ENCODE measurements at places on chromosomes 5 and 9. TPM values are rescaled to one million over a fixed set of nuclear protein-coding genes. Genes with fewer than 3 reads are reported as not detected.
A peak's percentile ranks its signal among the peaks of the same experiment; 100 is the strongest.

GRCh38 chr5:68161156-68161555, 54.4 kb upstream of the PIK3R1 start:
- DNase-seq: no peak

- DNase-seq: peak; percentile 10
Observed at GRCh38 chr5:34022121-34022705, 14.4 kb upstream of the AMACR start.

- DNase-seq: peak; percentile 87
Observed at GRCh38 chr9:69857131-69857530, 36.5 kb downstream of the CFAP95 start.

DNA sequence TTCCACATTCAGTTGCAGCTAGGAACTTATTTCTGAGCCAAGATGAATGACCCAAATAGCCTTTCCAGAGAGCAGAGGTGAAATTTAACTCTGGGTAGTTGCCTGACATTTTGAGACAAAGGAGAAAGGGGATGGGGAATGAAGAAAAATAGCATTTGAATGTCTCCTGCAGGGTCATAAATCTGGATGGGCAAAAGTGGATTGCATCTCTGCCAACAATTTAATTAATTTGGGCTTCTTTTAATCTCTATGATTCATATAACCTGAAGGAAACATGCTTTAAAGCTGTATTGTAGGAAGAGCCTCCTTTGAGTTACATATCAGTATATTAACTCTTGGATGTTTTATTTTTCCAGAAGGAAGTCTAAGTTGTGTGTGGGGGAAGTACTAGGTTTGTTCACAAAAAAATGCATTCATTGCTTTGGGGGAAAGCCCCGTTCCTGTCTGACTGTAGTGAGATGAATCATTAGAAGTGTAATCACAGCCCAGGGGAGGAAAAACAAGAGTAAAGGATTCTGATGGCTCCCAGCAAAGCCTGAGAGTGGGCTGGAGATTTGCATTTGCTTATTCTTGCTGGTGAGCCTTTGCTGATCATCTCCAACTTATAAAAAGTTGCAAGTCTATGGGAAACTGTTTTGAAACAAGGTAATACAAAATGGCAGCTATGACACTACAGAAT, 133.0 kb upstream of the IQGAP2 start:
- DNase-seq: peak; percentile 76

DNA sequence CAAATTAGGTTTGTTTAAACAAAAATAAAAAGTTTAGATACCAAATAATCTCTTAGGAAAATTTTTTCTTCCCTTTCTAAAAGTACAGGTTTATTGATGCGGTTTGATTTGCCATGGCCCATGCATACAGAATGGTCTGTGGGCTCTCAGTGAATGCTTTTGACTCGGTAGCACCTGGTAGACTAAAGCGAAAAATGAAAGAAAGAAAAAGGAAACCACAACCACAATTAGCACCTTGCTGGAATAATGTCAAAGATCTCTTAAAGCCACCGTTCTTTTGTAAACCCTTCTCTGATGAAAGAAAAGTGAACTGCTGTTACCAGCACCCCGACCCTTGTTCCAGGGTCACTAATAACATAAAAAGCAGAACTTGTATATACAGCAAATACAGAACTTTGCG, 157.9 kb downstream of the NFIB start:
- DNase-seq: no peak

GRCh38 chr9:29297592-29297991, 1724.3 kb upstream of the C9orf72 start:
- DNase-seq: no peak

DNA sequence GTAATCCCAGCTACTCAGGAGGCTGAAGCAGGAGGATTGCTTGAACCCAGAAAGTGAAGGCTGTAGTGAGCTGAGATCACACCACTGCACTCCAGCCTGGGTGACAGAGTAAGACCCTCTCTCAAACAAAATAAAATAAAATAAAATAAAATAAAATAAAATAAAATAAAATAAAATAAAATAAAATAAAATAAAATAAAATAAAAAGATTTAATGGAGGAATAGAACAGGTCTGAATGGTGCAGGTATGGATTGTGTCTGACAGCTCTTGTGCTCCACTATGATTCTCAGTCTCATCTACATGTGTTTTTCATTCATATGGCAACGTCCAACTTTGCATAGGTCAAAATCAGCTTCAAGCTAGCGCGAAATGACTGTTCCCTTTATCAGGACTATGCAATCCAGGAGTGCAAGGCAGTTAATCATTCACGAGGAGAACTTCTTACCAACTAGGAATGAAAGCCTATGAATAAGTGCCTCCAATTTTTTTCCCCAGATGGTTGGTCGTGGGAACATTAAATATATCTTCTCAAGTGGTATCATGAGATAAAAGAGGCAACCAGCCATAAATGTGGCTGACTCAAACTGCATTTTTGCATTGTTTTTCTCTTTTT, 1392.3 kb upstream of the CDH9 start:
- DNase-seq: no peak

GRCh38 chr5:153907170-153907775, 131.4 kb downstream of the FAM114A2 start:
- no peak for DNase-seq

- DNase-seq: peak; percentile 61
Observed at GRCh38 chr9:136964171-136964689, 12.2 kb downstream of the LCN12 start.

GRCh38 chr5:172748341-172748843, 22.6 kb downstream of the DUSP1 start:
- DNase-seq: no peak

DNA sequence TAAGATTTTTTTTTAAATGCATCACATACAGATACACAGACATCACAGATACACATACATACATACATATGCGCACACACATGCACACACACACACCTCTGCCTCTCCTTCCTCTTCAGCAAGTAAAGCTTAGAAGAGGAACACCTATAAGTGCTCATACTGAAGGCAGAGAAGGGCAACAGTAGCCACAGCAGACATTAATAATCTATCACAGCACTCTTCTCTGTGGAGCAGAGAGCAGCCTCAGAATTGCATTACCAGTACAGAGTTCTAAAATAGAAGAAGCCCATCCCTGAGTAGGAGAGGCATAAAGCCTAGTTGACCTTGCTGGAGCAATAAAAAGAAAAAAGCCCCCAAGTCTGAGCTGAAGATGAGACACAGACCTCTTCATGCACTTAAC, 110.6 kb downstream of the MLLT3 start:
- no peak for DNase-seq

- no peak for DNase-seq
Observed at GRCh38 chr5:79684782-79685181, 4.9 kb upstream of the CMYA5 start.

GRCh38 chr5:63097286-63097685, 518.7 kb downstream of the LRRC70 start:
- DNase-seq: no peak

DNA sequence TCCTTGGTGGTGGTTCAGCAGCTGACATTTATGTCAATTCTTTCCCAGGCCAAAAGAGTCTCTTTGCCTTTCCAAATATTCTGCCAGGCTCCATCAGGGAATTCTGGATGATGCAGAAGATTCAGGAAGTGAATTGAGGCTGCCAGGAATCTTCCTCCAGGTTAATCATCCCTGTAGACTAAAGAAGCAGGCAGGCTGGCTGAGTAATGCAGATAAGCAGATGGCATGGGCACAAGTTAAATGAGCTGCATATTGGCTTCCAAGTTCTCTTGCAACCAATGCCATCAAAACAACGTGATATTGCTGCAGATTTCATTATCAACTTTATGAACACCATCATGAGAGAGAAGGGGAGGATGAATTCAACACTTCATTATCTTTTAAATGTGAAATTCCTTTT, 324.5 kb downstream of the KCNN2 start:
- DNase-seq: no peak

GRCh38 chr9:91302831-91303230, 58.9 kb downstream of the AUH start:
- peak; percentile 95 for DNase-seq

DNA sequence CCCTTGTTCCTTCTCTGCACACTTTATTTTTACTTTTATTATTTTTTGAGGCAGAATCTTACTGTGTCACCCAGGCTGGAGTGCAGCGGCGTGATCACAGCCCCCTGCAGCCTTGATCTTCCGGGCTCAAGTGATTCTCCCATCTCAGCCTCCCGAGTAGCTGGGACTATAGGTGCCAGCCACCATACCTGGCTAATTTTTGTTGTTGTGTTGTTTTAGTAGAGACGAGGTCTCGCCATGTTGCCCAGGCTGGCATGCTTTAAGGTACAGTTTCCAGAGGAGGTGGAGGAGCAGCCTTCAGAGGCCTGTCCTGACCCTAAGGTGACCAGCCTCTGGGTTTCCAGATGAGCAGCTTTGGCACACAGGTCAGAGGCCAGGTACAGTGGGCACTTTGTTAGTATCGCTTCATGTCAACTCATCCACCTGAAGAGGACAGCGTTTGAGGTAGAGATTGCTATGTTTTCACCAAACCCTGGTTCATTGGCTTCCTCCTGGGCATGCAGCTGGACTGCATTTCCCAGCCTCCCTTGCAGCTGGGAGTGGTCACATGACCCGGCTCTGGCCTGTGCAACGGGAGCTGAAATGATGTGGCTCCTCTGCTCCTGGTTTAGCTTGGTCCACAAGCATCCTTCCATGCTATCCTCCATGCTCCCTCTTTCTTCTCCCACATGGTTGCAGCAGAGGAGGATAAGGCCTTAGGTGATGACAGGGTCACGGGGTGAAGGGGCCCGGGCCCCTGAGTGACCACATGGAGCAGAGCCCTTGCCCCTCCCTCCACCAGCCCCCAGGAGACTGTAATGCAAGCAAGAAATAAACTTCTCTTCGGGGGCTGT, 139.3 kb upstream of the IER5L start:
- DNase-seq: no peak

GRCh38 chr9:77978086-77978781, 53.4 kb downstream of the GNAQ start:
- no peak for DNase-seq

The SH2D3C gene
- total RNA-seq: 1.7 TPM

The SH3TC2 gene
- 7.8 TPM for total RNA-seq

The OGN gene
- not detected for total RNA-seq

The BSPRY gene
- total RNA-seq: not detected

The ARSI gene
- 5.0 TPM for total RNA-seq

The SPATA9 gene
- not detected for total RNA-seq

The ITGA2 gene
- 21.8 TPM for total RNA-seq

The ENTPD8 gene
- total RNA-seq: 0.83 TPM

The GCNT1 gene
- 1.6 TPM for total RNA-seq

The PCDHB3 gene
- total RNA-seq: 19.9 TPM

Data from A172 (cell line).